A549 treated with Mapracorat at 1 μM for 4 hours (cell line): ENCODE measurements at places on chromosomes 7 and 10. TPM values are rescaled to one million over a fixed set of nuclear protein-coding genes. Genes with fewer than 3 reads are reported as not detected.

Gene NODAL
- not detected in 5 replicates for total RNA-seq

Gene ST8SIA6
- 0.07 TPM in 1 of 5 replicates, not detected in the others for total RNA-seq

Gene NUP42
- 23.0 to 30.1 TPM (median 28.3 TPM) in 5 replicates for total RNA-seq

Gene OR2A7
- not detected in 5 replicates for total RNA-seq

Gene CFAP69
- total RNA-seq: 2.0 to 3.3 TPM (median 2.4 TPM) in 5 replicates
